Glutamatergic neuron (in vitro differentiated cells): ENCODE measurements at places on chromosomes 11 and 22. TPM values are rescaled to one million over a fixed set of nuclear protein-coding genes. Genes with fewer than 3 reads are reported as not detected.

The MRGPRF gene
- 1.0 TPM for total RNA-seq

DNA sequence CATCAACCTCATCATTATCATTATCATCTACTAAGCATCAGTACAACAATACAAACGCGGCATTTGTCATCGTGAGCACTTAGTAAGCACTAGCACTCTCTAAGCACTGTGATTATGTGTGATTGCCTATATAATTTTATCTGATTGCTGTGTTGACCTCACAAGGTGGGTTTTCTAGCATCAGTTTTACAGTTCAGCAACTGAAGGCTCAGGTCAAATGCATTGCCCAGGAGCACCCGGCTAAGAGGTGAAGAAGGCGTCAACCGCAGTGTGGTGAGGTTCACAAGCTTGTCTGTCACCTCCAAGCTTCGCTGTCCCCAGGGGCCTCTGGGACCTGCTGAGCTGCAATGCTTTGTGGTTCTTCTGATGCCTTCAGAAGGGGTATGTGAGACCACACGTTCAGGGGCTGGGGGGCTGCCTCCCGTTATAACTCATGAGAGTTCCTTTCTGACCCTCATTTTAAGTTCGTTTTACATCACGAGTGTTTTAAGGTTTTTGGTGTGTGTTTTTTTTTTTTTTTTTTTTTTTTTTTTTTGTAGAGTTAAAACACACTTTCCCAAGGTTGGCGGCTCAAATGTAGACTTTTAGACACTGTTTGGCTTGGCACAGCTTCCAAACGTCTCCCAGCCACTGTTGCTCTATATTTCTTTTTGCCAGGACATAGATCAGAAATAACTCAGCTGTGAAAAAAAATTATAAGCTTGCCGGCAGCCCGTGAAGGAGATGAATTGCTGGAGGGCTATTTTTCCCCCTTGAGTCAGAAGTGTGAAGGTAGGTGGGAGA, 33.8 kb upstream of the SCUBE1 start:
- H3K27me3 ChIP-seq, result peaks cover 2% of the 10 kb centered on the region
- no peak for DNase-seq
- H3K36me3 ChIP-seq, result peaks cover 7% of the 10 kb centered on the region
- no peak overlapping the region for H3K4me3 ChIP-seq
- no peak overlapping the region for H3K27ac ChIP-seq

The BCO2 gene
- total RNA-seq, result 2.6 TPM

- no peak for DNase-seq
- peaks cover 6% of the 10 kb centered on the region for H3K36me3 ChIP-seq
- H3K27ac ChIP-seq, result no peak overlapping the region
- no peaks in the 10 kb centered on the region for H3K27me3 ChIP-seq
- no peak overlapping the region for H3K4me3 ChIP-seq
Measured at GRCh38 chr11:15935373-15935772, 421.0 kb downstream of the SOX6 start.

The PNPLA3 gene
- total RNA-seq, result 14.7 TPM

DNA sequence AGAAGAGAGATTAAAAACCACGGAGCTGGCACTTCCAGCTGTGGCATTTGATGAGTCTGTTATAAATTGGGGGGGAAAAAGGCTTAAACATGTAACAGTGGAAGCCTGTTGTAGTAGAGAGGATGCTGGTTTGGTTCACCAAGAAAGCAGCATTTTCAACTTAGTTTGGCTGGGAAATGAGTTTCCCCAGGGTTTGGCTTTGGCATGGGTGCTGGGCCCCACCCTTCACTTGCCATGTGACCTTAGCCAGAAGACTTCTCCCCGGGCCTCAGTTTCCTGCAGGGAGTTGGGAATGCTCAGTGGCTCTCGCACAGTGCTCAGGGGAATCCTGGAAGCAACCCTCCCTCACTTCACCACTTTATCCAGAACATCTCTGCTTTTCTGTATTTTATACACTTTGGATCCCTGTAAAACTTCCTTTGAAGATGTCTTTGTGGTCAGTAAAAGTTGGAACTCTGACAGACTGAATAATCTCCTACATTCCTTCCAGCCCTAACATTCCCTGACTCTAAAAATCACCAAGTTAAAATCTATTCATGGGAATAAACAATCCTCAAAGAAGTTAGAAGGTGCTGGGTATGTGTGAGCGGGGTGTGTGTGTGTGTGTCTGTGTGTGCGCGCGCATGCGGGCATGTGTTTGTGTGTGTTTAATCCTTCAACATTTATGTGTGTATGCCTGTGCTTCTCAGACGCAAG, 166.0 kb downstream of the TENM4 start:
- no peak overlapping the region for H3K27ac ChIP-seq
- DNase-seq, result no peak
- peaks cover 2% of the 10 kb centered on the region for H3K27me3 ChIP-seq

GRCh38 chr11:10274726-10275125, 19.3 kb downstream of the SBF2 start:
- H3K4me1 ChIP-seq, result peaks cover 1% of the 10 kb centered on the region
- no peak overlapping the region for H3K27ac ChIP-seq
- no peak overlapping the region for H3K4me3 ChIP-seq
